Hypothalamus (tissue), 51 donors: ENCODE measurements at places on chromosomes 1 and 21.

DNA sequence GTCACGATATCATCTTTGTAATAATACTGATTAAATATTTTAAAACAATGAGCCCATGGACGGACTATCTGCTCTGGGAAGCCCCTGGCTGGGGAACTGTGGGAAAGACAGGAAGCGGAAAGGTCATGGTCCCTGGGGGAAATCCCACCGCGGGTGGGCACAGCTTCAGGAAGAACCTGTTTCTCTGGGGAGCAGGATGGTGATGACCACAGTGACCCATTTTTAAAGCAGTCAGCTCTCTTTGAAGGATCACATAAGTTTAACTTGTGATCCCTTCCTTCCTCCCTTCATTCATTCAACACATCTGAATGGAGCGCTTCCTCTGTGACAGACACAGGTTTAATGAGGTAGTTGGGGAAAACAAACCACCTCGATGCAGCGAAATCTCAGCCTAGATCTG lies 73.0 kb downstream of the DHRS3 start:
- DNase-seq: no peak

DNA sequence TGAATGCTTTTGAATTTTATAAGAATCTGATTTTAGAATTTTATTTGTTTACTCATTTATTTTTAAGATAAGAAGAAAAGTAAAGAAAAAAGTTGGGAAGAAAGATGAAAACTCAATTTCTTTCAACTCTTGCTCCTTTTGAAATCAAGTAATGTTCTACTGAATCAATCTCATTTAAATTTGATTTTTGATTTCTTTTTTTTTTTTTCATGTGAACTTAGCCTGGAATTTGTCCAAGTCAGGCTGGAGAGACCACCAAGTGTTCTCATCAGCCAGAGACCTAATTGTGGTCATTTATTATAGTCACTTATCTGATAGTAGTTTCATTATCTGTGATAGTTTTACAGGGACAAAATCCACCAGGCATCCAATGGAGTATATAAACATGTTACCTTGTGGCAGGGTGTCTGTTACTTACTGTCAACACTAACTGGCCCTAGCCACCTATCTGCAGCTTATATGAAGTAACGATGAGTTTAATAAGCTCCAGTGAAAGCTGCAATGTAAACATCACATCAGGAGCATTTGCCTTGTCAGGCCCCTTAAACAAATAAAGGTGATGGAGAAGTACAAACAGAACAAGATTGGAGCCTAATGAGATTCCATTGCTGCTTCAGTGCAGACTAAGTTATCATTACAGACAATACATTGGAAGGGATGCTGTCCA lies 39.2 kb downstream of the HLX start:
- DNase-seq: no peak

GRCh38 chr1:26175346-26175745 lies 1.9 kb upstream of the CNKSR1 start:
- no peak for DNase-seq

DNA sequence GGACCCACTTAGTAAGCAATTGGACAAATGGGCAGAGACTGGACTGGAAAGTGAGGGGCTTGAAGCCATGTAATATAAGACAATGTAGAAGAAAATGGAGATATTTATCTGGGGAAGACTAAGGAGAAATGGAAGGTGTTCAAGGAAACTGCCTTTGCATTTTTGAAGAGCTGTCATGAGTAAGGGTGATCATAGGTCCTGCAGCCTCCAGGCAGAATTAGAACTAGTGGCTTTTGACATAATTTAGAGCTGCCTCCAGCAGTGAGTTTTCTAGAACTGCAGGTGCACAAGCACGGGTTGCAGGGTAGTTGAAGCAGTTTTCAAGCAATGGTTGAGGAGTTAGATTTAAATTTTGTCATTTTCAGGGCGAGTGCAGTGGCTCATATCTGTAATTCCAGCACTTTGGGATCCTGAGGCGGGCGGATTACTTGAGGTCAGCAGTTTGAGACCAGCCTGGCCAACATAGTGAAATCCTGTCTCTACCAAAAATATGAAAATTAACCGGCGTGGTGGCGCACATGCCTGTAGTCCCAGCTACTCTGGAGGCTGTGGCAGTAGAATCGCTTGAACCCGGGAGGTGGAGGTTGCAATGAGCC lies 3.7 kb upstream of the CDC14A start:
- DNase-seq: no peak

DNA sequence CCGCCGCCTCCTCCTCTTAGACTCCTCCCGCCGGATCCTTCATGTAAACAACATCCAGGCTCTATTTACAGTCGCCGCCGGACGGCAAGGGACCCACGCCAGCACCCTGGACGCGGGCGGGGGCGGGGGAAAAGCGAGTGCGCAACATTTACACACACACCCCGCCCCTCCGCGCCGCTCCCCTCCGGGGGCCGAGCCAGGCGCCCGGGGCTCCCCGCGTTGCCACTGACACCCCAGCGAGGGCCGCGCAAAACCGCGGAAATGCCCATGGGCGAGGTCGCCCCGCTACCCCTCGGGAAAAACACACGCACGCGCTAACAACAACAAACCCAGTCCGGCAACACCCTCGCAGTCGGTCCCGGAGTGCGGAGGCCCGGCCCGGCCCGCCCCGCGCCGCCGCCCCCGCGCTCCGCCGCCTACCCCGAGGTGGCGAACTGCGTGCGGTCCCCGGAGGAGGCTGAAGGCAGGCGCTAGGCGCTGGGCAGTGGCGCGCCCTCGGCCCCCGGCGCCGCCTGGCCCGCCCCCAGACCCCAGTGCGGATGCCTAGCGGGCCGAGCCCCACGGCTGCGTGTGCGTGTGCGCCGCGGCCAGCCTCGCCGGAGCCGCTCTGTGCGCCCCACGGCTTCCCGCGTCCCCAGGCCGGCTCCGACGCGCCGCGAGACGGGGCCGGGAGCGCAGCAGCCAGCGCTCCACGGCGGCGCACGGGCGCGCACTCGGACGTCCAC lies 81.1 kb upstream of the AK4 start:
- DNase-seq: peak; percentile 85
